Stimulated activated CD8-positive, alpha-beta memory T cell treated with anti-CD3 and anti-CD28 coated beads, Interleukin-4, amount 100 ng/mL, for 4 hours (primary cell): ENCODE measurements at places on chromosomes 4 and X.

DNA sequence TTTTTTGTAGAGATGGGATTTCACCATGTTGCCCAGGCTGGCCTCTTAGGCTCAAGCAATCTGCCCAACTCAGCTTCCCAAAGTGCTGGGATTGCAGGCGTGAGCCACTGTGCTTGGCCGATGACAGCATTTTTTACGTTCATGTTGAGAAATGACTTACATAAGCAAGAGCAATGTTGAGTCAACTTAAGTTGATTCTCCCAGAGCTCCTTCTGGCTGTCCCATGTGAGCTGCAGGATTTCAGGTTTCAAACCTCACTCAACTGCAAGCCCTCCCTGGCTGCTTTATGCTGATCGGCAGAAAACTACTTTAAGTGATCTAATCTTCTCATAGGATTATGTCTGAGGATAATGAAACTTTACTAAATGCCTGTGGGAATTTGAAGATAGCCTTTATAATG lies 86.8 kb downstream of the GC start:
- DNase-seq, result no peak

DNA sequence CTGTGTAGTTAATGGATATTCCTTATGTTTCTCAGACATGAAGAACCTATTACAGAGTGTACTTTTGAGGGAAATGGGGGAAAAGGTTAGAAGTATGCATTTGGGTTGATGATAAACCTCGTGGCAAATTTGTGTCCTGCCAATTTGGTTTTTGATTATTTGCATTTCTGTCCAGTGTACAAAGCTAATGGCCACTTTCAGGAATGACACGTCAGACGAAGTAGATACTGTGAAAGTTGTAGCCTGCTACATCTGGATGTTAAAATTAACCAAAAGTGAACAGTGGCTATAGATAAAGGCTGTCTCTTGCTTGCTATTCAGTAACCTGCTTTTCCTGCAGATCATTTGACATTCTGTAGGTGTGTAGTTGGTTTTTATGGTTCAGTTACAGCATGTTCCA lies 1.0 kb downstream of the PRDX4 start:
- no peak for DNase-seq

DNA sequence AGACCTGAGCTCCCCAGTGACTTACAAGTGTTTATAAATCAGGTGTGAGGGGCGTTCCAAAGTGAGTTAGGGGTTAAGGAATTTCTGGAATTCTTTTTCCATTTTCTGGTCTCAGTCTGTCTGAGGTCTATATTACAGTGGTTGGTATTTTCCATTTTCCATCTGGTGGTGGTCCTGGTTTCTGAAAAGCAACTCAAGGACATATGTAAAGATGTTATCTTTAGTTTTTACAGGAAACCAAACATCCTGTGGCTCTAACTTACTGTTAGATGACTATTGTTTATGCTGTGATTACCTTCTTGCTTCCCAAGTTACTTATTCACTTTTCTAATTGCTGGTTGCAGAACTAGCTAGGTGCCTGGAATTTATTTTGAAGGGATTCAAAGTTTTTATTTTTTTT lies 53.5 kb upstream of the IL21 start:
- no peak for DNase-seq

- DNase-seq, result no peak
Observed at GRCh38 chr4:164070625-164071024, 576.1 kb downstream of the TMA16 start.

GRCh38 chrX:37871626-37872302 lies 24.4 kb upstream of the DYNLT3 start:
- DNase-seq, result no peak

DNA sequence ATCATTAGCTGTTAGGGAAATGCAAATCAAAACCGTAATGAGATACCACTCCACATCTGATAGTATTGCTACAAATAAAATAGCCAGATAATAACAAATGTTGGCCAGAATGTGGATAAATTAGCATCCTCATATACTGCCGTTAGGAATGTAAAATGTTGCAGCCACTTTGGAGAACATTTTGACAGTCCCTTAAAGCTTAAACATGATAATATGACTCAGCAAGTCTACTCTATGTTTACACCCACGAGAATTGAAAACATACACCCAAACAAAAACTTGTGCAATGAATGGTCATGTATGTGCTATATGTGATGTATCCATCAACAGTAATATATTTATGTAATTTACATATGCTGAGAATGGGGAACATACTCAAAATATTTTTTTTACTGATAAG lies 78.2 kb downstream of the GSTCD start:
- no peak for DNase-seq

DNA sequence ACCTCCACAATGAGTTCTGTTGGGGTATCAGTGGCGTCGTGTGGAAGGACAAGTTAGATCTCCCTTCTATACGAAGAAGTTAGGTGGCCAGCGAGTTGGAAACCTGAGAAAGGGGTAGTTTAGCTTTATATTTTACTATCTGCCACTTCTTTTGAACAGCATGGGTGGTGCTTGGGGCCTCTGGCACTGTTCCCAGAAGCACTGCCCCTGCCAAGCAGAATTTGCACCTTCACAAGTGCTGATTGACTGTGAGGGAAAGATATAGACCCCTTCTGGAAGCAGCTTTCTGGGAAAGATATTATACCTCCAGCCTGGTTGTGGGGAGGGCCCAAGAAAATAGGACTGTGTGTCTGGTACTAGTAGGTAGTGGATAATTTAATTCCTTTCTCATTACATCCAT lies 246.9 kb downstream of the FBXO8 start:
- no peak for DNase-seq

- no peak for DNase-seq
Observed at GRCh38 chr4:101500742-101501141, 153.4 kb upstream of the PPP3CA start.

DNA sequence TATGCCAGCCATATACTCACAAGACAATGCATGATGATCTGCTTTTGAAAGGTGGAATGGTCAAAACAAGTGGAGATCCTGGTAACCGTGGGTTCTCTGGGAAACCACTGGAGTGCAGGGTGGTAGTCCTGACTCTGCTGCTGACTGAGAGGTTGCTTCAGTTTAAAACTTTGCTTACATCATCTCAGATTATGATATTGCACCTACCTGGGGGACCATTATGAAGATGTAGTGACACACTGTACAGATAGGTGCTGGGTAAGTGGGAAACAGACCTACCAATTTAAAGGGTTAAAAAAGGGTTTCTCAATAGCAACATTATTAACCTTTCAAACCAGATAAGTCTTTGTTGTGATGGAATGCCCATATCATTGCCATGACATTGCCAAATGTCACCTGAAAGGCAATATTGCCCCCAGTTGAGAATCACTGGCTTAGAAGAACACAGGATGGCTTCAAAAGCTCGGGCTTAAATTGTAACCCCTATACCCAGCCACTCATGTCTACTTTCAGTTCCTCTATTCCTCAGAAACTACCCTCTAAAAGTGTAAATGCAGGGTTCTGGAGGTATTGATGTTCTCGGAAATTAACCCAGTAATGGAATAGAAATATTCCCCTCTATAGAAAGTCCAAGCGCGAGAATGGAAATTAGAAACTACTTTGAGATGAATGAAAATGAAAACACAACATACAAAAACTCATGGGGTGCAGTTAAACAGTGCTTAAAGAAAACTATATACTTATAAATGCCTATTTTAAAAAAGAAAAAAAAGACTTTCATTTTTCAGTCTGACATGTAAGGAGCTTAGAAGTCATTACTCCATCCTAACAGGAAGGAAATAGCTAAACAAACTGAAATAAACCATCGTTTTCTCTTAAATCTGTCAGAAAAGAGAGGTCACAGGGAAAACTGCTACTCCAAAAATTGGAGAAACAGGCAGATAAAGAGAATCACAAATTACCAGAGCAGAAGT lies 65.8 kb downstream of the ARHGEF6 start:
- no peak for DNase-seq

DNA sequence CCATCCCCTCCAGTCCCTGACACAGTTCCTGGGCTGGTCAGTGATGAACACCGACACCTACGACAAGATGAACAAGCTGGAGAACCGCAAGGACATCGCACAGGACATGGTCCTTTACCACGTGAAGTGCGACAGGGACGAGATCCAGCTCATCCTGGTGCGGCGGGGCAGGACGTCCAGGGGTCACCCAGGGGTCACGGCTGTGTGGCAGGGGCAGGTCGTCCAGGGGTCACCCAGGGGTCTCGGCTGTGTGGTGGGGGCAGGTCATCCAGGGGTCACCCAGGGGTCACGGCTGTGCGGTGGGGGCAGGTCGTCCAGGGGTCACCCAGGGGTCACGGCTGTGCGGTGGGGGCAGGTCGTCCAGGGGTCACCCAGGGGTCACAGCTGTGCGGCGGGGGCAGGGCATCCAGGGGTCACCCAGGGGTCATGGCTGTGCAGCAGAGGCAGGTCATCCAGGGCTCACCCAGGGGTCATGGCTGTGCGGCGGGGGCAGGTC lies 16.7 kb downstream of the ATP5ME start:
- DNase-seq, result no peak

- no peak for DNase-seq
Observed at GRCh38 chrX:112901869-112902725, 61.5 kb upstream of the AMOT start.
